ENCODE measurements at places on chromosomes 12 and 14.

DNA sequence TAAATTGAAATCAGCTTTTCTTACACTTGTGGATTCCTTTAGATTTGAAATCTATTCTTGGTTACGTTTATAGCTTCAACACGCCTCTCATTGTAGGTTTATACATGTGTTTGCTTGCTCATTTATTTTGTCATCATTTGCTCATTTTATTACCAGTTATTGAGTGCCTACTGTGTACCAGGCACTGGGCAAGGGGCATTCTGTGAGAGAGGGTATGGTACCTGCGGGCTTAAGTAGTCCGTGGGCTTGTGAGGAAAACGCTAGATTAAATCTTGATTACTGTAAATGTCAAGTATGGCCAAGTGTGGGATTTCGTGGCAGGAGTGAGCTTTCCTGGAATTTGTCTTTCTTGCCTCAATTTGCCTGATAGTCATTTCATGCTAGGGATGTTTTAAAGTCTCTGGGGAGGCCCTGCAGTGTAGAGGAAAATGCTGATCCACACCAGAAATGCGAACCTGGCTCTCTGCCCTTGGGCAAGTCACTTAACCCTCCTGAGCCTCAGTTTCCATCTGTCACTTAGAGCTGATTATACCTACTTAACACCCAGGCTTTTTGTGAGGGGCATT is 92.7 kb downstream of the CACNA1C start:
- no peak for DNase-seq

- no peak for DNase-seq
Observed at GRCh38 chr14:59371771-59372170, 93.4 kb downstream of the GPR135 start.

DNA sequence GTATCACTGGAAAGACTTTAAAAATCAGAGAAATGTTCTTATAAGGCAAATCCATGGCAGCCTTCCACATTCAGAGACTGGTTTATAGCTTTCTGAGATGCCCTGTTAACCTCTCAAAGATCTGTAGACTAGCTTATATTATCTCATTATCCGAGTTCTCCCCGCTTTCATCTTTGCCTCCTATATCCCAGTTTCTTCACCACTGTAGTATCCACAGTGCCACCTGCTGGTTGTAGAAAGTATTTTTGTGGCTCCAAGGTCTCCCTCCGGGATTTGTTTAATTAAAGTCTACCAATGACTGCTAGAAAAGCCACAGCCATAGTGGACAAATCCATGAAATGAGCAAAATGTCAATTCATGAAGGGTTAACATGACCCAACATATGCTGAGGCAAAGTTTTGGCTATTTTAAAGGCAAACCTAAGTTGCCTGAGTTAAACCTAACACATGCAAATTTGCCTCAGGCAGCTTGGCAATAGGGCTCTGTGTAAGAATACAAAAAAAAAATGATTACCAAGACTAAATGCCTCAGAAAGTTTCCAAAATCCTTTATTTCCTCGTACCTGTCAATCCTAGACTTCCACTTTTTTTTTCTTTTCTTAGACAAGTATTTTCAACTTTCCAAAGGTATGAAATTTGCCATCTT is 218.8 kb upstream of the BMP4 start:
- DNase-seq: peak; percentile 56

GRCh38 chr14:50997712-50998111 is 53.4 kb upstream of the PYGL start:
- DNase-seq: no peak

DNA sequence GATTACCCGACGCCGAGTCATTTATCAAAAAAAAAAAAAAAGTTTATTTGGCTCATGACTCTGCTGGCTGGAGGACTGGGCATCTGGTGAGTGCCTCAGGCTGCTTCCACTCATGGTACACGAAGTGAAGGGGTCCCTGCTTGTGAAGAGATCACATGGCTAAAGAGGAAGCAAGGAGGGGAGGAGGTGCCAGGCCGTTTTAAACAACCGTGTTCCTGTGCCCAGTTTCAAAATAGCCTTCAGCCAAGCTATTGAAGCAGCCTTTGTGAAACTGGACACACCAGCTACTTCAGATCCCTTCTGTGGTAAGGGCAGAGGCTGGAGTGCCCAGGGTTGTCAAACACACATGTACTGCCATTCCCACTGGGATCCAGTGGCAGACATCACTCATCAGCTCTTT is 7.6 kb downstream of the POP5 start:
- no peak for DNase-seq

DNA sequence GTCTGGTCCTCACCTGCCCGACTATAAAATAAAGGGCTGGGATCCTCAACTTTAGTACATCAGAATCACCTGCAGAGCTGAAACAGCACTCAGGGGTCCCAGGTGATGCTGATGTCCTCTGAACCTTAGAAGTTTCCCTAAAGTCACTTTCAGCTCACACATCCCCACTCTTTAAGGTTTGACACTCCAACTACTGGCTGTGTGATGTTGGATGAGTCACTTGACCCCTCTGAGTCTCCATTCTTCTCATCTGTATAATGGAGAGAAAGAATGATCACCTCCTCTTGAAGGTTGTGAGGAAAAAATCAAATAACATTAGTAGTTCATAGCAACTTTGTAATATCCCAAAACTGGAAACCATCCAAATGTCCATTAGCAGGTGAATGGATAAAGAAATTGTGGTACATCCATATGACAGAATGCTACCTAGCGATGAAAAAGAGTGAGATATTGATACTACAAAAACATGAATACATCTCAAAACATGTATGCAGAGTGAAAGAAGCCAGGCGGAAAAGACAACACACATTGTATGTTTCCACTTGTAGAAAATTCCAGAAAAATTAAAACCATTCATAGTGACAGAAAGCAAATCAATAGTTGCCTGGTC is 13.3 kb downstream of the TMEM119 start:
- no peak for DNase-seq

GRCh38 chr12:70353780-70354660 is 12.1 kb upstream of the KCNMB4 start:
- DNase-seq: no peak

- DNase-seq: no peak
Observed at GRCh38 chr12:19507823-19508222, 68.5 kb downstream of the AEBP2 start.

DNA sequence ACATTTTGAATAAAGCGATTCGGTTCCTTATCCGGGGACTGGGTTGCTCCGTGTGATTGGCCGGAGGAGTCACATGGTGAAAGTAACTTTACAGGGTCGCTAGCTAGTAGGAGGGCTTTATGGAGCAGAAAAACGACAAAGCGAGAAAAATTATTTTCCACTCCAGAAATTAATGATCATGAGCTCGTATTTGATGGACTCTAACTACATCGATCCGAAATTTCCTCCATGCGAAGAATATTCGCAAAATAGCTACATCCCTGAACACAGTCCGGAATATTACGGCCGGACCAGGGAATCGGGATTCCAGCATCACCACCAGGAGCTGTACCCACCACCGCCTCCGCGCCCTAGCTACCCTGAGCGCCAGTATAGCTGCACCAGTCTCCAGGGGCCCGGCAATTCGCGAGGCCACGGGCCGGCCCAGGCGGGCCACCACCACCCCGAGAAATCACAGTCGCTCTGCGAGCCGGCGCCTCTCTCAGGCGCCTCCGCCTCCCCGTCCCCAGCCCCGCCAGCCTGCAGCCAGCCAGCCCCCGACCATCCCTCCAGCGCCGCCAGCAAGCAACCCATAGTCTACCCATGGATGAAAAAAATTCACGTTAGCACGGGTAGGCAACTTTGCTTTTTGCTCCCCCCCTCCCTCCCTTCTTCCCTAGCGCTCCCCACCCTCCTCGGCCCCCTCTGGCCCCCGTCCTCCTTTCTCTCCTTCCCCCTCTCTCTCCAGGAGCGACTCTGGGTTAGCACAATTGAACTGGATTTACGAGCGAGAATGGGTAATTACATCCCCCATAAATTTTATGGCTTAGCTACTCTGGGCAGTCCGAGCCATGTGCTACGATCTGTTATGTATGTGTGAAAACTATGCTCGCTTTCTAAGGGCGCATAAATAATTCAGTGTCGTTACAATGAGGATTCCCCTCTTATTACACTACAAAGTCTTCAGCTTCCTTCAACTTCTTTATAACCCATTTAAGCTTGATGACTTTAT is at the start of gene HOXC4:
Gene HOXC4 (plus strand): TSS at position 85 of the 991 bp plus-strand sequence. CDS start 88 bp downstream, at position 173.
- no peak for DNase-seq

DNA sequence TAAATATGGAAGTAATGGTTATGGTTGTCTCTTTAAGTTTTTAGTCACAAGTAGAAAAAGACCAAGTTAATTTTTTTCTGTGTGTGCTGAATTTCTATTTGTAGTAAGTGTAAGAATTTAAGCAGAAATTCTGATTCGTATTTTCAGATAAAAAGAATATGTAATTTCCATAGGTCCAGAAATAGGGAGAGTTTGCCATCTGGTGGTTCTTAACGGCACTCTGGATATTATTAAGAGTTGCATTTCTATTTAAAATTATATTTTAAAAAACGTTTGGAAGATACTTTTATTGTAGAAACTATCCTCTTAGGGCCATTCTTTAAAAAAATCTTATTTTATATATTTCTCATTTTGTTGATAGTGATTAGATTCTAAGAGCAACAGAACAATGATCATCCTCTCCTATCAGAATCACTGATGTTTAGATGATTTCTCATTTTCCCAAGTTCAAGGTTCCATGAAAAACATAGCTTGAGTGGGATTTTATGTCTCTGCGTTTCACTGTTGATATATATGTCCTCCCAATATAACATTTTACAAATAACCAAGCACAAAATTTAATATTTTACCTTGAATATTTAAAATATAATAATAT is 88.3 kb downstream of the LRRK2 start:
- no peak for DNase-seq

DNA sequence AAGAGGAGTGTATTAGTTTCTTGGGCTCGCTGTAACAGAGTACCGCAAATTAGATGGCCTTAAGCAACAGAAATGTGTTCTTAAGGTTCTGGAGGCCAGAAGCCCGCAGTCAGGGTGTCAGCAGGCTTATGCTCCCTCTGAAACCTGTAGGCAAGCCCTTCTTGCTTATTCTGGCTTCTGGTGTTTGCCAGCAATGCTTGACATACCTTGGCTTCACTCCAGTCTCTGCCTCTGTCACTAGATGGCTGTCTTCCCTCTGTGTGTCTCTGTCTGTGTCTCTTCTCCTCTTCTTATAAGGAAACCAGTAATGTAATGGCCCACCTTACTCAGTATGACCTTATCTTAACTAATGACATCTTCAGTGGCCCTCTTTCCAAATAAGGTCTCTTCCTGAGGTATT is 85.1 kb downstream of the DERA start:
- no peak for DNase-seq

- DNase-seq: no peak
Observed at GRCh38 chr14:101535232-101535631, 26.1 kb upstream of the DIO3 start.

GRCh38 chr14:45757655-45758054 is 504.7 kb upstream of the MIS18BP1 start:
- DNase-seq: no peak

DNA sequence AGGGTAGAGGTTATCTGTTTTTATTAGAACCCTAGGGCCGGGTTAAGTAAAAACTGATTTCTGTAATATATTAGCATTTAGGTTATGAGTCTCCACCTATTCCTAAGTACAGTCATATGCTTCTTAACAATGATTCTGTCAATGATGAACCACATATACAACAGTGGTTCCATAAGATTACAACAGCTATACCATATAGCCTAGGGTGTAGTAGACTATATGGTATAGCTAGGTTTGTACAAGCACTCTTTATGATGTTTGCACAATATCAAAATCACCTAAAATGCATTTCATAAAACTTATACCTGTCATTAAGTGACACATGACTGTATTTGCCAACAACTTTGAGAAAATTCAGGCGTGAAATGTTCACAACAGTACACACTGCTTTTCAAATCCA is 110.6 kb downstream of the RPL10L start:
- DNase-seq: no peak

DNA sequence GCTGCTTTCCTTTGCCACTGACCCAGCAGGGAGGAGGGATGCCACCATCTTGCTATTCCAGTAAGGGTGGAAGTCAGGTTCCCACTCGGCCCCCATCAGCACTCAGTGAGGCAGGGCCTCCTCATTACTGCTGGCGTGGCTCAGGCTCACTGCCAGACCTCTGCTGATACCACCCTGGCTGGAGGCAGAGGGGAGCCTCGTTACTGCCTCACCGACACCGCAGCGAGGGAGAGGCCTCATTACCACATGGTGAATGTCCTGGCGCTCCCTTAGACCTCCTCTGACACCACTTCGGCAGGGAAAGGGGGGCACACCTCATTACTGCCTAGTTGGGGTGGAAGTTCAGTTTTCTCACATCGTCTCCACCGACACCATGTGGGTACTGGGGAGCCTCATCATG is 354.1 kb downstream of the CACNA1C start:
- DNase-seq: no peak

DNA sequence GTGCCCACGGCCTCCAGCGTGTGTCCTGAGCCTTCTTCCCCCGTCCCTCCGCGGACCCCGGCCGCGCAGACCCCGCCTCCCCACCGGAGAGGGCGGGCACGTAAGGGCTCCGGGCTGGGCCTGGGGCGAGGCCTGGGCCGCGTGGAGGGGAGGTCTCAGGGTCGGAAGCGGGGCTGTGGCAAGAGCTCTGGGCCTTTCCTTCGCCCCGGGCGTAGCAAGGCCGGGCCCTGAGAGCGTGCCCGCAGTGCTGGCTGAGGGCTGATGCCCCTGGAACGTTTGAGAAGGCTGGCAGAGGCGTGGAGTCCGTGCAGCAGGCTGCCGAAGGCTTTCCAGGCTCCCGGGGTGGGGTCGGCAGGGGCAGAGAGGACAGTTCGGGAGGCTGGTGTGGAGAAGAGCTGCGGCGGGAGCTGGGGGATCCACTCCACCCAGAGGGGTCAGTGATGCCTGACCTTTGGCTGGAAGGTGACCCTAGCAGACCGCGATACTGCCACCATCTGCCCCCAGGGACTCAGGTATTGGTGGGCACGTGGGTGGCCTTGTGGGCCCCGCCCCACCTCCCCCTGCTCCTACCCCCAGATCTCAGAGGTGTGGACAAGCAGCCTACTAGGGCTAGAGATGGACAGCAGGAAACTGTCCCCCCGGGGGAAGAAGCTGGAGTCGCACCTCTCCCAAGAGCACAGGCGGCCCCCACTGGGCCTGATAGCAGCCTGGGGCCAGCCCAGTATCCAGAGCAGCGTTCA is 558 bp downstream of the TEX22 start:
- no peak for DNase-seq

Data from smooth muscle cell of the brain vasculature (primary cell).